ENCODE measurements at places on chromosomes 7 and 10.

GRCh38 chr7:30911561-30911969, at the start of gene AQP1:
TSS of gene AQP1 (plus strand) at chr7:30911853. CDS start at chr7:30911910, 57 bp downstream.
- peak; percentile 31 for DNase-seq

GRCh38 chr7:5627745-5628547, 153.5 kb downstream of the RNF216 start:
- no peak for DNase-seq

DNA sequence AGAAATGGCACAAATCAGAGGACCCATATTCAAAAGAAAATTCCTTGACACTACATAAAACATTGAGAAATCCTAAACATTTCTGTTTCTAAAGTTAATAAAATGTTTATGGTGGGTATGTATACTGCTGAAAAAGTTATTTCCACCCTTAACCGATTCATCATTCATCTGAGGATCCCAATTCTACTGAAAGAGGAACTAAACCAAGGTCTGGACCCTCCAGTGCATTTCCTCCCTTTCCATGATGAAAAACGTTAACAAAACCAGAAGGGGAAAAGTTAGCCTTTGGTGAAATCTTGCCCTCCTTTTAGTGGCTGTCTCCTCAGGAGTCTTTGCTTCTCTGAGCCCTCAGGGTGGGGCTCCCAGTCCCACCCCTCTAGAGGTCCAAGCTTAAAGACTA, 144.5 kb upstream of the ASAH2 start:
- no peak for DNase-seq

DNA sequence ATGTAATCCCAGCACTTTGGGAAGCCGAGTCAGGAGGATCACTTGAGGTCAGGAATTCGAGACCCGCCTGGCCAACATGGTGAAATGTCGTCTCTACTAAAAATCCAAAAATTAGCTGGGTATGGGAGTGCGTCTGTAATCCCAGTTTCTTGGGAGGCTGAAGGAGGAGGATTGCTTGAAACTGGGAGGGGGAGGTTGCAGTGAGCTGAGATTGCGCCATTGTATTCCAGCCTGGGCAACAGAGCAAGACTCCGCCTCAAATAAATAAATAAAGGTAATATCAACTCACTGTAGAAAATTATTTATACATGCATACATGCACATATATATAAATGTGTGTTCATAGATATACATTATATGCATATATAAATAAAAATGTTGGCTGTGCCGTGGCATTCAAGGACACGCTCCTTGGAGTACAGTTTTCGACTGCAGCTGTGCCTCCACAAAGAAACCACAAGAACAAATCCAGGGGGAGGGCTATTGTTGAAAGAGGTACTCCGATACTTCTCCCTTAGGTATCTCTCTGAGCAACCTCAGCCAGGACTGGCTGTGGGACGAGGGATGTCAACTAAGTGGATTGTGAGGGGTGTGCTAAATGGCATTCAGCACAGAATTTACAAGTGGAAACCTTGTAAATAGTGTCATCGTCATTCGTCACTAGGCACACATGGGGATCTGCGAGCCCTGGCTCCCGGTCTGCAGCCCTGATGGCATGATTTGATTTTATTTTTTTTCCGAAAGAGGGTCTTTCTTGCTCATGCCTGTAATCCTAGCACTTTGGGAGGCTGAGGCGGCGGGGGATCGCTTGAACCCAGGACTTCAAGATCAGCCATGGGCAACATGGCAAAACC, 49.3 kb downstream of the HIP1 start:
- DNase-seq, result no peak

DNA sequence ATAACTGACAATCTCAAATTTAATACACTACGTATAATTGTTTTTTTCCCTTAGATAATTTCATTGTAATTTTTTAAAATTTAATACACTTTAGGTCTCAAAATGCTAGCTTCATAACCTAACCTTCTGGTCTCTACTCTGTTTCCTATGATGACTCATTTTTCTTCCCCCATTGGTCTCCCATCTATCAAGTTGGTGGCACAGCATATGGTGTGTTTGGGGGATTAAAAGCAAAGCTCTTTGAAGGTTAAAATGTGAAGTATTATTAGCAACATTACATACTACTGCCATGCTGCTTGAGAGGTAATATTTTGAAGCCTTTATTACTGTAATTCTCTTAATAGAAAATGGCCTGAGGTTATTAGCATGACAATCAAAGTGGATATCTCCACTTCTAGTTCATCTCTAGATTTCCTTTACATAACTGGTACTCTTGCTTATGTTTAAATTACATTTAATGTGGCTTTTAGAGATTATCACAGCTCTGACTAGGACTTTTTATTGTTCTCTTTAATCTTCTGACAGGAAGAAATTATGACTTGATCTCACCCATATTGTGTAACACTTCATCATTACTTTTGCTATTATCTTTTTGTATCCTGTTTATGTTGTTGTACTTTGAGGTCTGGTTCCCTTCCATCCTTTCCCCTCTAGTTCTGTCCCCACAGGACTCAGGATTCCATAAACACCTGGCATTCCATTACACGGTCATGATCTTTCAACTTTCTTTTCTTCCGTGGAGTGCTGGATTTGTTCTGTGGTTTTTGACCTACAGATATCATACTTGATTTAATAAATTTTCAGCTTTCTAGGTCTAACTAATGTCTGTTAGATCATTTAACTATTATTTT, 185.1 kb downstream of the SEMA3D start:
- no peak for DNase-seq

DNA sequence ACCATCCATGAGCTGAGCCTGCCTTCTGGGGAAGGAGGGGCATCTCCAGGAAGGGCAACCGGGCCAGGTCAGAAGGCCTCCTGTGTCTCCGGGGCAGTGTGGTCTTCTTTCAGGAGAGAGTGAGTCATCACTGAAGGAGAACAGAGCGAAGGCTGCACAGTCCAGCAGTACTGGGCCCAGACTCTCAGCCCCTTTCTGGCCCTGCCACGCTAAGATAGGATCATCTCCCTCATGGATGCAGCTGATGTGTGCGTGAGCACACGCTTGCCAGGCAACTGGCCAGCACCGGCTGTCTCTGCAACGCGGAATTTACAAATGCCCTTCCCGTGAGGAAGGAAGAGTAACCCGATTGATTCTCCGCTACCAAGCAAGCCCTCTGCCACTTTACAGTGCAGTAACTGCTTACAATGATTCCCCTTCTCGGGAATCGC, 328.2 kb downstream of the TNS3 start:
- peak; percentile 70 for DNase-seq

DNA sequence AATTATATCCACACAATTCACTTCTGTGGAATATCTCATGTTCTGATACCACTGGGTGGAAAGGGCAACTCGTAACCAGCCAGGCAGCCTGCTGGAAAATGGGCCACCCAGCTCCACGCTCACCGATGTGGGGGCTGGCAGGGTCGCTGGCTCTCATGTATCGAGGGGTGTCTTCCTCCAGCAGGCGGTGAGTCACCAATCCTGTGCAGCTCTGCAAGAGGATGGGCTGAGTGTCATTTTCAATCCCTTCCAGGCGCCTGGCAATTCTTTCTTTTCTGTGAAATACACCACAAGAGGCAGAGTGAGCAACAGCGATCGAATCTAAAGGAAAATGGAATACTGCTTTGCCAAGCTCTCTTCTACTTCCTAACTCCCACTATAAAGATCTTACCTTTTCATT, 80.1 kb downstream of the SVIL start:
- peak; percentile 44 for DNase-seq

GRCh38 chr10:112649006-112649821, 202.2 kb downstream of the VTI1A start:
- no peak for DNase-seq

Measured in astrocyte of the spinal cord (primary cell).